ENCODE measurements at places on chromosomes 6 and 20.

- DNase-seq, result peak; percentile 33
These were observed 142.0 kb upstream of the SOX4 start for GRCh38 chr6:21451546-21452013.

GRCh38 chr6:150152891-150153876, 10.3 kb downstream of the PPP1R14C start:
- DNase-seq, result no peak

GRCh38 chr20:40955326-40955725, 73.3 kb upstream of the TOP1 start:
- DNase-seq, result no peak

- no peak for DNase-seq
These were observed 45.3 kb downstream of the PRR18 start for GRCh38 chr6:166262743-166263515.

DNA sequence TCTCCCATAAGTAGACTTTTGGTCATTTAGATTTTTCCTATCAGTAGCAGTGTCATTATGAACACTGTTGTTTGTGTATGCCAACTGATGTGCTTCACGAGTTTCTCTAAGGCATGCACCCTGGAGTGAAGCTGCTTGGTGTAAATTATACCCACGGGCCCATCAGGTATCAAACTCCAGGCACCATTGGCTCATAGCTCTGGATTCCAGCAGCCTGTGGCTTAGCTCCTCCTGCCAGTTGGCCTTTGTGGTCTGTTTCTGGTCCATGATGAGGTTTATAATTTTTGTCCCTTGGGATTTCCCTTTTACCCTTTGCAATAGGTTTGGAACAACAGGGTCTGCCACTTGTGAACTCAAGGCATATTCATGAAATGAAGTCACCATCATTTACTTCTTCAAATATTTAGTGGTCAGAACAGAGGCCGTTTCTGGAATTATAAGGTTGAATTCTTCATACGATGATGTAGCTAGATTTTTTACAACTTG, 350.5 kb downstream of the PRL start:
- DNase-seq, result peak; percentile 92

DNA sequence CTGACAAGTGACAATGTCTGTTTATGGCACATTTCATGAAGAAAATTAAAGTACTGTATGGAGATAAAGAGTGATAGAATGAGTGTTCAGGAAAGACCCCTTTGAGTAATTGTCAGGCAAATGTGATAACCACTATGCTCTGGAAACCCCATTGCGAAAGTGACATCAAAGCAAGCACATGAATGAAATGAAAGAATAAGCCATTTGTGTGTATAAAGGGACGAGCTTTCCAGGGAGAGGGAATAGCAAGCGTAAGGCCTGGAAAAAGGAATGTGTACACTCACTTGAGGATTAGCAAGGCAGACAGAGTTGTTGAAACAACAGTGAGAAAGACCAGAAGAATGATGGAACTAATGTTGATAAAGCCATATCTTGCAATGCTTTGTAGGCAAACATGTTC, 490.0 kb downstream of the GRIK2 start:
- DNase-seq, result no peak

GRCh38 chr20:39983655-39984054, 705.4 kb downstream of the MAFB start:
- no peak for DNase-seq

DNA sequence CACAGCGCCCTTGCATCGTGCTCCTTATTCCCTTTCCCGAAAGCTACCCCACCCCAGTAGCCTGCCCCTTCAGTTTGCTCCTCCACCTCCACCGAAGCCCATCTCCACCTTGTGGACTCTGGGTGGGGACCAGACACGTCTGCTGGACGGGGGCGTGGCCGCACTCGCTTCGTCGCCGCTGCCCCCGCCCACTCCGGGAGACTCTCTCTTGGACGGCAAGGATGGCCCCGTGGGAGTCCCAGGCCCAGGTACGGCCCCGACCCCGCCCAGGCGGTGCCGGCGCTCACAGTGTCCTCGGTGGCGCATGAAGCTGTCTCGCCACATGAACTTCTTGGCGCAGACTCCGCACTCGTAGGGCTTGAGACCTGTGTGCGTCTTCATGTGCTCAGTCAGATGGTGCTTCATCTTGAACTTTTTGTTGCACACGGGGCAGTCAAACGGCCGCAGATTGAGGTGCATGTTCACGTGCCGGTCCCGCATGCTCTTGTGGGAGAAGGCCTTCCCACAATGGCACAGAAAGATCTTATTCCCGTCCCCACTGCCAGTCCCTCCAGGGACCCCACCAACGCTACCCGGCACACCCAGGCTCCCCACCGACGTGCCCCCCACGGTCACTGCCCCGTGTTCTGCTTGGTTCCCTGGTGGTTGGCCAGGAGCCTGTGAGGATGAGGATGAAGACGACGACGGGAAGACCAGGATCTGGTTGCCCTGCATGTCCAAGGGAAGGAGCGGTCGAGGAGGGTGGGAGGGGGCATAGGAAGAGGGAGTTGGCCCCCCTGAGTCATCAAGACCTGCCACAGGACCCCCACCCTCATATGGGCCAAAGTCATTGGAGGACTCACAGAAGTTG, 1.3 kb upstream of the TAPBP start:
- DNase-seq, result peak; percentile 87

- DNase-seq, result no peak
These were observed 111.4 kb upstream of the CLDN20 start for GRCh38 chr6:155152211-155153076.

DNA sequence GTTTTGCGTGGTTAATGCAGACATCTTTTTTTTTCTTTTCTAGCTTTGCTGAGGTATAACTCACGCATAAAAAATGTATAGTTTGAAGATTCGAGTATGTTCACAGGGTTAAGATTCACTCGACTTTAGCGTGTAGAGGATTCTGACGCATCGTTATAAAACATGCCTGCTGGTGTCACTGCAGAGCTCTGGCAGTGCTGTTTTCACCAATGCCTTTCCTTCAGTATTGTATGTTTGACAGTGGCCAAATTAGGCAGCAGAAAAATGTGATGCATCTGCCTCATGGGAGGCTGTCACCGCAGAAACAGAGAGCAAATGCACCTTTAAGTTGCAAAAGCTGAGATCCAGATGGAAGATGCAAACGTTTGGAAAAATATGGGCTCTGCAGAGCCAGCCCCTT, 18.0 kb upstream of the SIRPB2 start:
- DNase-seq, result peak; percentile 72

GRCh38 chr20:14481863-14482262, 144.5 kb upstream of the FLRT3 start:
- DNase-seq, result no peak

DNA sequence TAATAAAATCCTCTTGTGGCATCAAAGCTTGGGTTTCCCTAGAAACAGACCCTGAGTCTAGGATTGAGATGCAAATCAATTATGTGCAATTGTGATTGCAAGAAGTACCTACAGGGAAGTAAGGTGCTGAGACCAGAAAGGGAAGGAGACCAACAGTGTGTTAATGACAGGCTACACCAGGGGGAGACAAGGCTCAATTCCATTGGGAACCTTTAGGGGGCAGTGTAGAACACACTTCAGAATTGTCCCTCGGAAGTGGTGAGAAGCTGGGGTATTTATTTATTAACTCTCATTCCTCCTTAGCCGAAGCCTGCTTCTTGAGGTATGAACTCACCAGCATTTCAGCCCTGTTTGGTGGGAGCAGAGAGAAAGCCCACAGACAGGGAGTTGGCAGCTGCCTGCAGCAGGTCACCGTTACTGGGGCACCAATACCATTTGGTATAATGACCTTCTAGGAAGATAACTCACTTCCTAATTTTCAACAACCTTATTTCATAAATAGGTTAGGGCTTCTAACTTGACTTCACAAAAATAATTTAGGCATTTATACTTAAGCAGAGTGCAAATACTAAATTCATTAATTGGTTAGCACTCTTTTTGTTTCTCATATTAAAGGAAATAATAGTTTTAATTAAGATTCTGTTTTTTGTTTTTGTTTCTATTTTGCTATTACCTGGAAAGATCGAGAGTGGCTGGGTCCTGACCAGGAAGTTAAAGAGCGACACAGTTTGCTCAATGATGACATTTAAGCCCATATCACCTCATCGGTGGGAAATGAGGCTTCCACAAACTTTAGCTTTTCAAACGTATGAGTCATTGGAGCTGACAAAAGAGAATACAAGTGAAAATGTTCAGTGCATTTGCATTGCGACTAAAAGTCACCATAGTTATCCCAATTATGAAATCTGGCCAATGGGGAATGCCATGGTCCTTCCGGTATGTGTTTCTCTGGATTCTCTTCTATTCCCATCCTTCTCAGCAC, 94.8 kb downstream of the BTBD3 start:
- peak; percentile 39 for DNase-seq

DNA sequence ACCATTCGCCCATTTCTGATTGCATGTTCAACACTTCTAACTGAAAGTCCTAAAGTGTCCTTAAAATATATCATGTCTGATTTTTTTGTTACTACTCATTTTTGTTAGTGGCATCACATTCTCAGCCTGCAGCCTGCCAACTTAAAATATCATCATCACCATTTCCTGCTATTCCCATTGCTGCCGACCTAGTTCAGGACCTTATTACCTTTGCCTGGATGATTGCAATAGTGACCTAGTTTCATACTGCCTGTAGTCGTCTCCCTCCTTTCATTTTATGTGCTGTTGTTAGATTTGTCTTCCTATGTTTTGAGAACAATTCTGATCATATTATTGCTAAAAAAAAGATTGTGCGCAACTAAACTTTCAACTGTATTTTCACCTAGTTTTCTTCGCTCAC, 6.2 kb downstream of the RWDD1 start:
- DNase-seq, result no peak

- no peak for DNase-seq
These were observed 101.1 kb upstream of the PLCB4 start for GRCh38 chr20:8967641-8968245.

DNA sequence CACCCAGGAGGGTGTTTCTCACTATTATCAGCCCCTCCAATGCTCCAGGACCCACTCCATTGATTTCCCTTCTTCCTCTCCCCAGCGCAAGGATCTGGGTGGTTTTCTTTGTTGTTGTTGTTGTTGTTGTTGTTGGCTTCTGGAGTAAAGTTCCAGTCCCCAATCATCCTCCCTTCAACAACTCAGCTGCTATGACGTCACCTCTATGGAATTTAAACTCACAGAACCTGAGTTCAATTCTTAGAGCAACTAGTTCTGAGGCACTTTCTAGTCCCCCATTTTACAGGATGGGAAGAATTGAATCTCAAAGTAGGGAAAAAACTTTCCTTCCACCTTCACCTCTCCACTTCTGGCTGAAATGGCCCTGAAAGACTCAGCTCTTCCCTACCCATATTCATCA, 9.7 kb upstream of the WFDC8 start:
- no peak for DNase-seq

DNA sequence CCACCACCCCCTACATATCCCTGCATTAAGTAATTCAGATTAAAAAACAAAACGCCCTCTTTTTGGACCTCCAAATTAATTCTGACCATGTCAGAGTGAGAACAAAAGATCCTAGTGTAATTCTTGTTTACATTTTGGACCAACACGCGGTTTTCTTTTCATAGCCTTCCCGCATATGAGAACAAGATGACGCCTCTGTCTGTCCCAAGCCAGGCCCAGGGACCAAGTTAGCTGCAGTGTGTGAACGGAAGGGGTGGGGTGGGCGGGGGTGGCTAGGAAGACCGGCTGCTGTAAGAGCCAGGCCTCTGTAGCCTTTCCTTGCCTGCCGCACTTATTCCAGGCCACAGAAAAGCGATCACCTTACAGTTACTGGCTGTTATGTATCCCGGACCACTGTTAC, 68.0 kb downstream of the PLCG1 start:
- no peak for DNase-seq

DNA sequence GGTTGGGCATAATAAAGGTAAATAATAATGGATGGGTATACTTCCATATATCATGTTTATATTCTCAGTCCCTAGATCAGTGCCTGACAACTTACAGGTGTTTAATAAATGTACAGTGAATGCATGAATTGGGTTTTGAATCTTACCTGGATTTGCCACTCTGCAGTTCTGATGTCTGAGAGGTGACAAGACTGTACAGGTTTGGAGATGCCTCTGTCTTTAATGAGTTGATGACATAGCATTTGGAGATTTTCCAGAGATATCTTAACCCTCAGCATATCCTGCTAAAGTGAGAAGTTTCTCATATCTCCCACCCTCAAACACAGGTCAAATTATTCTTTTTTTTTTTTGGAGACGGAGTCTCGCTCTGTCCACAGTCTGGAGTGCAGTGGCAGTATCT, 2.2 kb downstream of the ANKS1A start:
- no peak for DNase-seq

DNA sequence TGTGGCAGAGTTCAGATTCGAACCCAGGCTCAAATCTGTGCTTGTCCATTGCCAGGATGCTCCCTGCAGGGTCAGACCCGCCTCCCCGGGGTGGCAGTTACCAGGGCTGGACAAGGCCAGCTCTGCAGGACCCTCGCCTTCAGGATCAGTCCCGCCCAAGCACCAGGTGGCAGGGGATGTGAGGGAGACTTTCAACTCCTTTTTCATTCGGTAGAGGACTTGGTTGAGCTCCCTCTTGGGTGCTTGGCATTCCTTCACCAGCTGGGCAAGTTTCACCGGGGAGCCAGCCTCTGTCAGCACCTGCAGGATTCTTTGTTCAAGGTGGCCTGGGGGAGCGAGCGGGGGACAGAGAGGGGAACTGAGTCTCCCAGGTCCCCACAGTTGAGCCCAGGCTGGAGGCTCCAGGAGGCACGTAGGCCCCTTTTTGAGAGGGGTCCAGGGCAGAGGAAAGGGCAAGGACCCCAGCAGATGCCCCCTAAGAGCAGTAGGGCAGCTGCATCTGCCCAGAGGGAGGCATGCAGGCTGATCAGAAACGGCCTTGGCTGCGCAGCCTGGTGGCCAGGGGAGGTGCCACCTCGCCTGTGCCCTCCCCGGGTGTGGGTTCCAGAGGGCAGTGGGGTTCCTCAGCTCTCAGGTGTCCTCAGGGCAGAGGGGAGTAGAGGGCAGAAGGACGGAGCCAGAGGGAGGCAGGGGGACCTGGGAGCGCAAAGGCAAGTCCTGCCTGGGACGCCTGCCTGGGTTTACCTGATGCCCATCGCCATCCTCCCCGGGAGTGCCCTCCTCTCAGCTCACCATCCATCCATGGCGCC, 3.9 kb downstream of the ZBP1 start:
- DNase-seq, result no peak

DNA sequence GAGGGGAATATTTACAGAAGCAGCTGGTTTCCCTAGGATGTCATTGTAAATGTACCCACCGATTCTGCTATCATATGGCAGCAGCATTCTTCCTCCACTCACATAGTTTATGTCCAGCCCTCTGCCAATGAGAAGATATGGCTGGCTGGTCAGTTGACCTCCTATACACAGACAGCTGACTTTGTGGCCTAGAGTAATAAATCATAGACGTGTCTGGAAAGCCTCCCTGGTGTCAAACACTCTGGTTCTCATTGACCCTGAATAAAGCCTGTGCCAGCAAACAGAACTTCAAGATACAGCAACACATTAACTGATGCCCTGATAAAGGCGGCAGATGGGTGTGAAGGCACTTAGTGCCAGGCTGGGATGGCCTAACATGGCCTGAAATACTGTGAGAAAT, 52.6 kb downstream of the GPR63 start:
- DNase-seq, result no peak
